WERI-Rb-1 (cell line): ENCODE measurements at places on chromosomes 1 and 21.

- DNase-seq = no peak
These were observed 266.2 kb downstream of the FOXD2 start for GRCh38 chr1:47703981-47704596.

DNA sequence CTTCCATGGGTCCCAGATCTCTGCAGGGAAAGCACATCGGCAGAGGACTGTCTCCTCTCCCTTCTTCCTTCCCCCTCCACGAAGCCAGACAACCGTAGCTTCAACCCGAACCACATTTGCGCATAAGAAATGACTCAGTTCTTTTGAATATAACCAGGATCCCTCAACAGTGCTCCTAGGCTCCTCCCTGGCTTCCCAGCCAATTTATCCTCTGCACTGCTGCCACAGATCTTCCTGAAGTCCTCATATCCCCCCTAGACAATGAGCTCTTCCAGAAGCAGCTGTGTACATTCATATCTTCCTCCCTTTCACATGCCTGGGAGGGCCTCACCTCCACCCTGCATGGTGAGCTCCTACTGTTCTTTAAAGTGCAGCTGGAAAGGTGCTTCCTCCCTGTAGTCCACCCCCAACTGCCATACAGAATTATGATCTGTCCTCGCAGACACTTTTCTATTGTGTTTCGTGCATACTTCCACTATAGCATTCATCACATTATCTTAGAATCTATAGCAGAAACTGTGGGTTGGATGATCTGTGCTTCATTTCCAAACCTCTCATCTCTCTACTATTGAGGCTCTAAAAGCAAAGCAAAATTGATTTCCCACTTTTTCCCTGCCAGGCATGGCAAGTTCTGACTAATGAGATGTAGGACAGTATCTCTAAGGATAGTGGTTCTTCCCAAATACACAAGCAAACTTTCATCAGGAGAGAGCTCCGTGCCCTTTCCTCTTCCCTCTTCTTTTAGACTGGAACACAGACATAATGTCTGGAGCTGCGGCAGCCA is 179.3 kb upstream of the HMGB4 start:
- no peak for DNase-seq

- no peak for DNase-seq
These were observed 249.0 kb downstream of the LTN1 start for GRCh38 chr21:28743723-28744122.

- peak; percentile 73 for DNase-seq
These were observed 162.6 kb upstream of the IRF2BP2 start for GRCh38 chr1:234772345-234773147.

DNA sequence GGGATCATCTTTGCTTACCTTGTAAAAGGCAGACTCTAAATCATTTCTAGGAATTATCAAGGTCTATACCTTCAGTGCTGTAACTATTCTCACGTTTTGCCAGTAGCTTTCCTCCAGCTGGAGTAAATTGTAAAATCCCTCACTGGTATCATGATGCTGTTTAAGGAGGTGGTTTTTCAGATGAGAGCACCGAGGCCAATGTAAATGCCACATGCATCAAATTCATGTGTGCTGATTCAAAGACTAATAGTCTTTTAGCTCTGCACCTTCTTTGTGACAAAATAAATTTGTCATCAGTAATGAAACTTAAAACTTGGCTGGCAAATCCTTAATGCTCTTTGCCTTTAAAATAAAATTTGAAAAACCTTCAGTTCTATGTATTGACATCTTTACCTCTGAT is 503.8 kb downstream of the SETD4 start:
- DNase-seq = no peak

DNA sequence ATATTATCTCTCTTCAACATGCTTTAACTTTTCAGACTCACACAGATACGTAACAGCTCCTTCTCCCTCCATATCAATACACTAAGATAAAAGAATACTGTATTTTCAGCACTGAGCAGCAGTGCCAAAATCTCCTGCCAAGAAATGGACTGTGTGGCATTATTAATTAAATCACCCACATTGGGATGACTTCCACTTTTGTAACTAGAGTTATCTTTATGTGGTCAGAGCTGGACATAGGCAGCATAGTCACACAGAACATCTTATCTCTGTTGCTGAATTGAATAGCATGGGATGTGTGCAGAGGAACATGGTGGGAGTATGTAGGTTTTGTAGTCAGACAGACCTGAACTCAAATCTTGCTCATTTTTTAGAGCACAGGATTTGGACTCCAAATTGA is 41.4 kb upstream of the CACYBP start:
- DNase-seq = no peak

DNA sequence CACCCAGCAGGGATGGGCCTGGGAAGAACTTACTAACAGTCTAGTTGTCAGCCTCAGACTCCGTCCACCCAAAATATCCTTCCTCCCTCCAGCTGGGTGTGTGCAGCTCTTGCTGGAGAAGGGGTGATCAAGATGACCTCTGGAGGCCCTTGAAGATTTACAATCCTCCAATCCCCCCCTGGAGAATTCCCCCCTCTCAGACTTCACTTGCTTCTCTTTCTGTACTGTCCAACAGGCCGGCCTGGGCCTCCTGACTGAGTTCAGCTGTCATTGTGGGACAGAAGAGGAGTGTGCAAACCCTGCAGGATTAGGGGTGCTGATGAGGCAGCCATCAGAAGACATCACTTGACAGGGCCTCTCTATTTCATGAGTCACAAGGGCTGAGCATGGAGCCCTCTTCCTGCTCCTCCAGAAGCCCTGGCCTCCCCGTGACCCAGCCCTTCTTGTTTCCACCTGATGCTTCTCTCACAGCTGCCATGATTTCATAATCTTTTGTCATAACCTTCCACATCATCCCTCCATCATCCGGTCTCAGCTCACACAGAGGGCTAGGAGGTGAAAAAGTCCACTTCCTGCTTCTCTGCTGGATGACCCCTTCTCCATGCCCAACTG is 17.5 kb upstream of the IGFN1 start:
- DNase-seq = no peak

- no peak for DNase-seq
These were observed at the start of gene SPRR2D for GRCh38 chr1:153040950-153041631. SPRR2D (minus strand) TSS chr1:153041120; CDS start chr1:153040346, 774 bp downstream.
